ENCODE measurements at places on chromosomes 1 and 21. TPM values are rescaled to one million over a fixed set of nuclear protein-coding genes. Genes with fewer than 3 reads are reported as not detected.

COL24A1 gene
- total RNA-seq, result 6.2 TPM

DNA sequence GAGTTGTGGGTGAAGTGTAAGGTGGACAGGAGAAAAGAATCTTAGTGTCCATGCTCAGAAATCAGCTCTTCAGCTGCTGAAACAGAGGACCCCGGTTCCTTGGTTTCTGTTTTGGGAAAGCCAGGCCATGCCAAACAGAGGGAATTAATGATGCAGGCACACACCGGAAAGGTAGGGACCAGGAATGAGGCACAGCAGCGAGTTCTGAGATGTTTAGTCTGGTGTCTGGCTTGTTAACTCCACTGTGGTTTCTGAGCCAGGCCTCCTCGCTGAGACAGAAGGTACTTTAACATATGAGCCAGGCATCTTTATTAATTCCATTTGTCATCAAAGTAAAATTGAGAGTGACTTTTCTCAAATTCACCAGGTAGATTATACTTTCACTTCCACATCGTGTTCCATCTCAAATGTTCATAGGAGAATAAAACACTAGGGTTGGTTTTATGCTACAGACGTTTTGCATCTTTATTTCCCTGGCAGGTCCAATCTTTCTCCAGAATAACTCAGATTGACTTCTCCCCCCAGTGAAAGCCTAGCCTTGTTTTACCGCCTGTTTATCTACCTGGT is 23.5 kb downstream of the LRRC8D start:
- DNase-seq, result no peak

DNA sequence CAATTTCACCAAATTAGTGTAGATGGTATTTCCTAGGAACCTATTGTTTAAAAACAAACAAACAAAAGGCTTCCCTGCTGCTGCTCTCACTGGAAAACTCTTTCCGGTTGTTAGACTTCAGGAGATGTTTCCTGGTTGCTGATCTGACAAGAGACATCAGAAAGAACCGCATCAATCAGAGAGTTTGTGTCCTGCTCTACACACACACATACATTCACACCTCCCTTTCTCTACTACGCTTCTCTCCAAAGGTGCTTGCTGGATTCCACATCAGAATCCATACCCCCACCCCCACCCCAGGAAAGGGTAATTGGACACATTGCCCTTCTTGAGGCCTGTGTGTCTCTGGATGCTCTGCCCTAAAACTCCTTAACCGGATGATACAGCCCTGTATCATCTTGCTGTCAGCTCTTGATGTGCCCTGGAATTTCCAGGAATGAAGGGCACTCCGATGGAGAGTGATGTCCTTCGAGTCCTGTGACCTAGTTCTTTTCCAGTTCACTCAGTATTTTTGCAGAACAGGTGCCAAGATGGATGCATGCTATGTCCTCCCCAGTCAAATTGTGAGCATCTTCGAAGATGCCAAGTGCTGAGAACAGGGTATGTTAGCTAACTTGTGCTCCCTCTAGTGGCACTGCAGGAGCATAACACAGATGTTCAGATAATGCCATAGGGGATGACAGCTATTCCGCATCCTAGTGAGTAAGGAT is 113.7 kb upstream of the SLC35F3 start:
- no peak for DNase-seq

GRCh38 chr1:83741770-83742169 is 257.2 kb downstream of the TTLL7 start:
- no peak for DNase-seq

TMEM269 gene
- total RNA-seq, result not detected

LRRC53 gene
- not detected for total RNA-seq

- no peak for DNase-seq
These were observed 360.0 kb downstream of the HHAT start for GRCh38 chr1:210688512-210689234.

DNA sequence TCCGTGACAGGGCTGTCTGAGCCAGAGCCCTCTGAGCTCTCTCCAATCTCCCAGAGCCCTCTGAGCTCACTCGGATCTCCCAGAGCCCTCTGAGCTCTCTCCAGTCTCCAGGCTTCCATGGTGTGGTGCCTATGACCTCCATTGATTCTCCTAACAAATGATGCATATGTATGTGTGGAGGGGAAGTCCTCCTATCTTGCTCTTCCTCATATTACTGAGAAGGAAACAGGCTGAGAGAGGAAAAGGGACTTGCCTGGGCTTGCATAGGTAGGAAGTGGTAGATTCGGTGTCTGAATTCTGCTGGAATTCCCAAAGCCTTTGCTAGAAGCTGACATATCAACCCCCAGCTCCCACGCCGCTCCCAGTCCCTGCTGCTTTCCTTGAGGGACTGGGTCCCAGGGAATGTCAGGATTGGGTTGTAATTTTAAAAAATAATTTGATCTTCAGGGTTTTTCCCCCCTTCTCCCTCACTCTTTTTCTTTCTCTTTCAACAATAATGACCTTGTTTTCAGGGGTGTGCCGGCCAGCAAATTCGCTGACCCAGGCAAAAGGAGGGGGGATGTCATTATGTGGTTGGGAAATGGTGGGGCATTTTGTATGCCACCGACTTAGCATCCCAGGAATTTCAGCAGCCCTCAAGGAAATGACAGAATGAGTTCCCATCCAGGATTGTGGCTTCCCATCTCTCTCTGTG is 42.3 kb upstream of the RUNX3 start:
- DNase-seq, result no peak
